Anterior cingulate cortex (tissue), 58 donors: ENCODE measurements at places on chromosomes 3 and 15.

DNA sequence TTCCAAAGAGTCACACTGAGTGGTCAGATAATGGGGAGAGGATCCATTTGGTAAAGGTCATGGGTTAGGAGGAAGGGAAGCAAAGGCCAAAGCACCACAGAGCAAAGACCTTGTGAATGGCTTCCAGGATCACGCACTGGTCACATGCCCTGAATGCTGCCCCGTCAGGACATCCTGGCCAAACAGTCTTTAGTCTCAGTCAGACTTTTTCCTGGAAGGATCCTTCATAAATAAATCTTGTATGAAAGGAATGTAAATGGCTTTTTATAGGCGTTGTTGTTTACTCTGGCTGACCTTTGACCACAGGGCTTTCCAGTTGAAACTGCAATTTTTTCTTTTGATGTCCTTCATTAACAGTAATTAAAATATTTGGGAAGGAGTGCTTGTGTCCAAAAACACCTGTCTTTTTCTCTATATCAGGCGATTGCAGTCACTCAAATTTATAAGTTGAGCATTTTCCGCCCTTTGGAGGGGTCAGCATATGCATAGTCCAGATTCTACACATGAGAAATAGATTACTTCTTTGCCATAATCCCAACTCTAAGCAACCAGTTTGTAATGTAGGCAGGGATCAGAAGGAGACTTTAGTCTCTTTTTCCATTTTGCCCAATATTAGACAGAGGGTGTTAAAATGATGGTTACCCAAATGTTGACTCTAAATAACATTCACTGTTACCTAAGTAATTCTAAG is 48.4 kb downstream of the CHAC1 start:
- DNase-seq: no peak

GRCh38 chr15:74158855-74159650 is 14.5 kb upstream of the ISLR start:
- DNase-seq: no peak

GRCh38 chr3:141106842-141107241 is 55.7 kb downstream of the SPSB4 start:
- no peak for DNase-seq

DNA sequence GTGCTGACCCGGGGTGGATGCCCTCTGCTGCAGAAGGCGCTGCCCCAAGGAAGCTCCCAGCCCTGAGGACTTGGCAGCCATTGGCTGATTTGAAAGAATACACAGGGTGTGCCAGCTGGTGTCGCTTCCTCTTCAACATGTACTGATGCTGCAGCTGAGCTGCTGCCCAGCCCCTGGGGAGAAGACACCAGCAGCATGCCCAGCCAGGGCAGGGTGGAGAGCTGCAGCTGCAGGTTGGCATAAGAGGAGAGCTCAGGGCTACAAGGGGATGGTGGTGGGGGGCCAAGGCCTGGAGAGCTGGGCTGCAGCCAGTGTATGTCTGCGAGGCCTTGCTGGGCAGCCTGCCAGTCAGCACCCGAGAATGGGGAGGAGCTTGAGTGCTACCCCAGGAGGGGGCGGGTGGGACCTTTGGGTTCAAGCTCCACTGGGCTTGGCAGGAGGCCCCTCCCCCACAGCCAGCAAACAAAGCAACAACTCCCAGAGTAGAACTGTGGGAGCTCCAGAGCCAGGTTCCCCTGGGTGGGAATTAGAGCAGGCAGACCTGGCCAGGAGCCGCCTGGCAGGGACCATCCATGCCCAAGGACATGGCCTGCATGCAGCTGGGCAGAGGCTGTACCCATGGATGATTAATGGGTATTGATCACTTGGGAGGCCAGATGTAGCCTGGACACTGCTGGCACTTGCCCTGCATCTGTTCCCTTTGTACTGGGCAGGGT is 9.2 kb upstream of the SEMA4B start:
- peak; percentile 74 for DNase-seq

GRCh38 chr15:25372298-25372697 is 66.5 kb downstream of the UBE3A start:
- DNase-seq: no peak

- no peak for DNase-seq
Measured at GRCh38 chr15:92062505-92062904, 209.0 kb downstream of the SLCO3A1 start.

- DNase-seq: no peak
Measured at GRCh38 chr3:105616374-105617121, 249.8 kb downstream of the ALCAM start.

DNA sequence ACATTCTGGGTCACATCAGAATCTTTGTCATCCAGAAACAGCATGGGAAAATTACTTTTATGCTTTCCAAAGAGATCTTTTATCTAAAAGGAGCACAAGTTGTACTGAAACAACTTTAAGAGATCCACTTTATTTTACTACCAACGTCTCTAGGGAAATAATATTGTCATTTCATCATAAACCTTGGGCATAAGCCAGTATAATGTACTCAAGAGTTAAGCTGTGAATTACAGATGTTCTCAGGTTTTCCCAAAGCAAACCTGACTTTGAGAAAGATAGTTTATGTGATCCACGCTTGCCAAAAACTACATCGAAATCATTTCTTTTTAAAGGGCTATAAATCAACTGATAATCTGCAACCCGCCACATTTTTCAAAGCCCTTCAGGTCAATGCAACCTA is 124.1 kb upstream of the CRBN start:
- no peak for DNase-seq
